Activated naive CD4-positive, alpha-beta T cell treated with anti-CD3 and anti-CD28 coated beads, Interleukin-2, amount 50 U/mL, for 72 hours (primary cell): ENCODE measurements at places on chromosomes 16 and 17.
A peak's percentile ranks its signal among the peaks of the same experiment; 100 is the strongest.

DNA sequence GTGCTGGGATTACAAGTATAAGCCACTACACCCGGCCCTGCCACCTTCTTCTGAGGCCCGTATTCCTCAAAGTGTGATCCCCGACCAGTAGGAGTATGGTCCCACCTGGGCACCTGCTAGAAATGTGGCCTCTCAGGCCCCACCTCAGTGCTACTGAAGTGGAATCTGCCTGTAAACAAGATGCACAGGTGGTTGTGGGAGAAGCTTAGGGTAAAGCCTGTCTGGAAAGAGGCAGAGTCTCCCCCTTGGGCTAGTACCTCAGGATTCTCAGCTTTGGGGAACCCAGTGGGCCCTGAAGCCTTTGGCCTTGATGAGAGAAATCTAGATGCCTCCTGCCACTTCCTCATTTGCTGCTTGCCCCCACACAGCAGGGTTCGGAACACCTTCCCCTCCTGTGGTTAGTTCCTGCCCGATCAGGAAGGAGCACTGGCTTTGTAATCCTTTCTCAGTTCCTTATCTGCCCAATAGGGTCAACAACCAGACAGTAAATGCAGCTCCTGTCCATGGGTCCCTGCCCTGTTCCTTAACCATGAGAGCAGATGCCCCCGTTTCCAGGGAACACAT lies 25.2 kb downstream of the TK2 start:
- DNase-seq, result no peak

GRCh38 chr16:3413730-3414379 lies 12.8 kb downstream of the ZNF174 start:
- DNase-seq, result no peak

- DNase-seq, result no peak
Observed at GRCh38 chr16:69706975-69707340, 19.4 kb downstream of the NQO1 start.

GRCh38 chr16:5448798-5449197 lies 351.2 kb upstream of the EEF2KMT start:
- DNase-seq, result no peak

- DNase-seq, result no peak
Observed at GRCh38 chr16:81752876-81753227, 26.2 kb upstream of the PLCG2 start.

- DNase-seq, result no peak
Observed at GRCh38 chr16:83586036-83586435, 221.7 kb upstream of the HSBP1 start.

DNA sequence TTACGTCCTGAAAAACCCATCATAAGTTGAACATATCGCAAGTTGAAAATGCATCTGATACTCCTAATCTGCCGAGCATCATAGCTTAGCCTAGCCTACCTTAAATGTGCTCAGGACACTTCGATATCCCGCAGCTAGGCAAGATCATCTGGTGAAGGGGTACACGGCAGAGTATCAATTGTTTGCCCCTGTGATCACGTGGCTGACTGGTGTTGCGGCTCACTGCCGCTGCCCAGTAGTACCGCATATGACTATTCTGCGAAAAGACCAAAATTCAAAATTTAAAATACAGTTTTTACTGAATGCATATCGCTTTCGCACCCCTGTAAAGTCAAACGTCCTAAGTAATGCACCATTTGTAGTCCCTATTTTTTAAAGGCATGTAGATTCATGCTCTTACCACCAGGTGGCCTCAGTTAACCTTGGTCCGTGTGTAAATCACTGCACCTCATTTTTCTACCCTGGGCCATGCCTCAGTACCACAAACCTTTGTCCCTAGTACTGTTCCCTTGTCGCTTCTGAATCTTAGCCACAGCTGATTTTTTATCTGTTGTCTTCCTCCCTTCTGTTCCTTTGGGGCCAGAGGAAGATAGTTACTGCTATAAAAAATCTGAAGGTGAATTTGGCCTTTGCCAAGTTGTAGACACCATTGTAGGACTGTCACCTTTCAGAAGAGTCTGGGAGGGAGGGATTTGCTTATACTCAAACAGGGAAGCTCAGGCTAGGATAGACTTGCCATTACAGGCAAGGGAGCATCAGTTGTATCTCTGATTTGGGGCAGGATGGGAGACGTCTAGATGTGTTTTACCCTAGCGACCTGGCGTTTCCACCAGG lies 34.4 kb downstream of the WWP2 start:
- DNase-seq, result no peak

- no peak for DNase-seq
Observed at GRCh38 chr16:69894676-69895075, 56.5 kb upstream of the CLEC18A start.

DNA sequence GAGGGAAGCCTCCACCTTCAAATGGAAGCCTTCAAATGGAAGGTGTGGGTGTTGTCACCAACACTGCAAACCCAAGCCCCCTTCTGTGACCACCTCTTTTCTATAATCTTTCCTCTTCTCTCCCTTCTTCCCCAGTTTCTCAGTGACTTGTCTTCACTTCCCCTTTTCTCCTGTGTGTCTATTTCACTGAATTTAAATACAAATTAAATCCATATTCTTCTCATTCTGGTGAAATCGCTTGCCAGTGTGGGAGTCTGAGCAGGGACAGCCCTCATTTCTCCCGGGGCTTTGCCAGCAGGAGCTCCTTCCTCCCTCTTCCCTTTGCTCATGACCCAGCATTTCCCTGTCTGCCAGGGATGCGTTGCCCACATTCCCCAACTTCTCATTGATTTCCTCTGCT lies 6.4 kb upstream of the ITGAX start:
- no peak for DNase-seq

DNA sequence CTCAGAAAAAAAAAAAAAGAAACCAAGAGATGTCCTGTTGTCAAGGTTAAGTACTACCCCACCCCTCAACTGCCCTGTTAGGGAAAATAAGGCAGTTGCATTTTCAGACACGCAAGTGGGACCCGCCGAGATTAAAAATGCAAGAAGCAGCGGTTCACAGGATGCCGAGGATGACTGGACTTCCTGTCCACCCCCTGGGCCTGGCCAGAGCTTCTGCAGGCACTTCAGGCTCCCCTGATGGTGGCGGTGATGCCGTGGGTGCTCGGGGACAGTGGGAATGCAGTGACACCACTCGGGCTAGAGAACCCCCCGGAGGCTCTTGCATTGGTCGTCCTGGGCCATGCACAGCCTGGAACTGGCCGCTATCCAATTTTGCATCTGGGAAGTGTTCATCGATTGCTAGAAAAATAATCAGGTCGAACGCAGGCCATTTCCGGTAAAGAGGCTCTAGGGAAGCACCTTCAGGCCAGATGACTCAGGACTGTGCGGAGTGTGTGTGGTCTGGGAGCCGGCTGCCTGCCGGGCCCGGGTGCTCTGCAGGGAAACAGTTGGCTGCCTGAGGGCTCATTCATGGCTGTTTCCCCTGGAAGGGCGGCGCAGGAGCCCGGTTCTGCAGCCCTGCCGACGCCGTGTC lies 13.4 kb upstream of the CRISPLD2 start:
- DNase-seq, result peak; percentile 61

GRCh38 chr17:64038331-64039105 lies 18.1 kb upstream of the ICAM2 start:
- DNase-seq, result no peak

- no peak for DNase-seq
Observed at GRCh38 chr17:68820476-68820824, 134.7 kb downstream of the ABCA8 start.

GRCh38 chr16:74561626-74562025 lies 45.3 kb downstream of the GLG1 start:
- DNase-seq, result no peak

DNA sequence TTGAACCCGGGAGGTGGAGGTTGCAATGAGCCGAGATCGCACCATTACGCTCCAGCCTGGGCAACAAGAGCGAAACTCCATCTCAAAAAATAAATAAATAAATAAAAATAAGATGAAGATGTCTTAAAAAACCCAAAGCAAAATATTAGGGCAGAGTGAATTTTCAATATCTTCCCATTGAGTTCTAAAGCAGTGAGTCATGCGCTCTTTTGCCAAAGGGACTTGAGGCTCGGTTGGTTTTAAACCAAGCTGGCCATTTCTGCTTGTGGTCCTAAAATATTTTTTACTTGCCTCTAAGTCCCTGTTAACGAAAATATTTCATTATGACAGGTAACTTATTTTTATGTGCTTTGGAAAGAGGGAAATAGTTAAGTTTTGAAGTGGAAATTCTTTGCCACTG lies 4.7 kb downstream of the PAFAH1B1 start:
- no peak for DNase-seq

- DNase-seq, result no peak
Observed at GRCh38 chr16:78485188-78485916, 385.9 kb downstream of the WWOX start.

GRCh38 chr17:3976675-3977171 lies 12.5 kb upstream of the ATP2A3 start:
- no peak for DNase-seq

DNA sequence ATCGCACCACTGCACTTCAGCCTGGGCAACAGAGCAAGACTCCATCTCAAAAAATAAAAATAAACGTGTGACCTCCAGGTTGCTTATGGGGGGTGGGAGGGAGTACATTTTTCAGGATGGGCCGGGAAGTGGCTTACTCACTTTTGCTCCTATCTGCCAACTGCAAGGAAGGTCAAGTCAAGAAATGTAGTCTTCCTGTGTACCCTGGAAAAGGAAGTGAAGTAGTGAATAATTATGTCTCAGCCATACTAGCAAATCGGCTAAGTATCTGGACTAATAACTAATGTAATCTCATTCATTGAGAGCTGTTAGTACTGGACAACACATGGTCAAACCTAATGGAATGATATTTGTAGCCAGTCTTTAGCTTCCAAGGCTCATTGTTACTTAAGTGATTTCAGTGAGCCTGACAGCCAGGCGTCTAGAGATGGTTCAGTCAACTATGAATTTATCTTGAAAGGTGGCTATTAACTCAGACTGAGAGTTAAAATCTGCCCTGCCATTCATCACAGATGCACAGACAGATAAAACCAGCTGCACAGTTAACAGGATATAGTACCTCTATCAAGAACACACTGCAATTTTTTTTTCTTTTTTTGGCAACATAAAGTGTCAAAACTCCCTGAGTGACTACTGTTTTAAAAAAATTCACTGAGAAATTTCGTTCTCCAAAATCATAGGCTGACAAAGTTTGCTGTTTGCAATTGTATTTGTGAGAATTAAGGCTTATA lies 3.7 kb upstream of the TACO1 start:
- no peak for DNase-seq

DNA sequence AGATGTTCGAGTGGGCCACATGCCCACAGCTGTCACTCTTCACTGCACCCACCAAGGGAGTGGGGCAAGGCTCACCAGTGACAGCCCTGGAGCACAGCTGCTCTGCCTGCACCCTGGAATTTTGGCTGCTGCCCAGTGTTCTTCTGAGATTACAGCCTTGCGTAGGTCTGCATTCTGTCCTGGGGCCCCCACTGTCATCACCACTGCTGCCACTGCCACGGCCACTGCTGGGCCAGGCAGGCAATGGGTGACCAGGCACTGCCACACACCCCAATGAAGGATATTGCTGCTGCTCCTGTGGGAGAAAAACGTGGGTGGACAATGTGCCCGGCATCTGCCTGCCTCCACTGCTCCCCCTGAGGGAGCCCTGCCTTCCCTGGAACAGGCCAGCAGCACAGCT lies 1717.0 kb downstream of the TP53TG3F start:
- DNase-seq, result no peak

DNA sequence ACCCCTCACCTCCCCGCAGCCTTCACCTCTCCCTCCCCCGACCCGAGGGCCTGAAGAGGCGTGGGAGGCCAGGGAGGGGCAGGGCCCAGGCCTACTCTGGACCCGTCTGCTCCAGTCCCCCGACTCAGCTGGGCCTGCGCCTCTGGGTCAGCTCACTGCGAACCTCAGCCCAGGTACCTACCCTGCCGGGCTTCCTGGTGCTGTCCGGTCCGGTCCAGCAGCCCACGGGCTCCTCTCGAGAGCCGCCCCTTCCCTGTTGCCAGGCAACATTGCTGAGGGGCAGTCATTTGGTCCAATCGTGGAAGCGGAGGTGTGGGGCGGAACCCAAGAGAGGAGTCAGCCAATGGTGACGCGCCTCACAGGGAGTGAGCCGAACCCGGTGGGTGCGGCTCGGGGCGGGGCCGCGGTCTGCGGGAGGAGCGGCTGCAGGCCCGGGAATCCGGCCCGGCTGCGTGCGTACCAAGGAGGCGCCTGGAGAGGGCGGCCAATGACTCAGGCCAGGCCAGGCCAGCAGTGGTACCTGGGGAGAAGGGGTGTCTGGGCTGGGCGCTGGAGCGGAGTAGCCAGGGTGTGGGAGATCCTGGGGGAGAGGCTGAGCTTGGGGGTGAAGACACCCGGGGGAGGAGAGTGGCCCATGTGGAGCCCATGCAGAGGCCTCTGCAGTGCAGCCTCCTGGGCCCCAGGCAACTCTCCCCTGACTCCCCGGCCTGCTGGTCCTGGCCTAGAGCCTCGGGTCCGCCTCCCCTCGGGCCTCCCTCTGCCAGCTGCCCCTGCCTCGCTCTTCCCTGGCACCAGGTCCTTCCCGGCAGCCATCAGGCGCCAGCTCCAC lies at the start of gene MEAK7:
Gene MEAK7, minus strand, starts transcription at position 240 of the 829 bp plus-strand sequence. CDS start 6,573 bp downstream, outside the sequence.
- peak; percentile 98 for DNase-seq

DNA sequence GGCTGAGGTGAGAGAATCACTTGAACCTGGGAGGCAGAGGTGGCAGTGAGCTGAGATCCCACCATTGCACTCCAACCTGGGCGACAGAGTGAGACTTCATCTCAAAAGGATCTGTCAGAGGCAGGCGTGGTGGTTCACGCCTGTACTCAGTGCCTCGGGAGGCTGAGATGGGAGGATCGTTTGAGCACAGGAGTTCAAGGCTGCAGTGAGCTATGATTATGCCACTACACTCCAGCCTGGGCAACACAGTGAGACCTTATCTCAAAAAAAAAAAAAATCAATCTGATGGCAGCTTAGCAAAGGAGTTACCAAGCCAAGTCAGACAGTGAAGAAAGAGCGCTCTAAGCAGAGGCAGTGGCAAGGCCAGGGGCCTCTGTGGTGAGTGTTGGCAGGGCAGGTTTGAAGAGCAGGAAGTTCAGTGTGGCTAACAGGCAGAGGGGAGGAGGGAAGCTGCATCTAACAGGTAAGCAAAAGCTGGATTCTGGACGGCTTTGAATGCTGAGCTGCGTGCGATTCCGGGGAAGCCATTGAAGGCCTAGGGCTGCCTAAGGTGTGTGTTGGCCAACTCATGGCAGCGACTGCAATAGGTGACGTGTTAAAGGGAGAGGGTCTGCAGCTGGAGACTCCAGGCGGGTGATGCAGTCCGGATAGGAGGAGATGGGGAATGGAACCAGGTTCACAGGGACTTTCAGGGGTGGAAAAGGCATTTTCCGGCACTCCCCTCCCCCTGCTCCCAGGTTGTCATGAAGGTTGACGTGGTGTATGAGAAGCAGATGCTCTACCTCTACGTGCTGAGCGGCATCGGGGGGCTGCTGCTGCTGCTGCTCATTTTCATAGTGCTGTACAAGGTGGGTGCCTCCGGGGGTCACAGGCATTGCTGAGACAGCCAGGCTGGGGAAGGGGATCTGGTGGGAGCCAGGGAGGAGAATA lies 7.0 kb downstream of the ZNF768 start:
- DNase-seq, result no peak

DNA sequence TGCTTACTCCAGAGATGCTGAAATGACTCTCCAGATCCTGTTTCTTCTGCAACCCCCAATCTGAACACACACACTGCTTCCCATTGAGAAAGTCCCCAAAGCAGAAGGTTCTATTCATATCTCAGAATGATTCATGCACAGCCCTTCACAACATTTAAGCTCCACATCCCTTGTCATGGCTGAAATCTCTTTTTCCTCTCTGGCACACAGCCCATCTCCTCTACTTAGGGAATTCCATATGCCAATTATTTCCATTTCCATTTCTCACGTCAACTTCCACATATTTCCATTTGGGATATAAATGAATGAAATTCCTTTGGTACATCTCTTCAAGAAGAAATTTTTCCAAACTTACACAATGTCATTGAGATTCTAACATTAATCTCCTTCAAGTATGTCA lies 119.6 kb downstream of the CDH11 start:
- no peak for DNase-seq

- DNase-seq, result no peak
Observed at GRCh38 chr16:76818606-76819181, 372.3 kb upstream of the MON1B start.
